ENCODE measurements at places on chromosomes 2 and 18.

GRCh38 chr2:129894616-129895015, 84.8 kb upstream of the RAB6C start:
- no peak for DNase-seq

GRCh38 chr2:137776697-137777096, 187.6 kb upstream of the HNMT start:
- DNase-seq = no peak

DNA sequence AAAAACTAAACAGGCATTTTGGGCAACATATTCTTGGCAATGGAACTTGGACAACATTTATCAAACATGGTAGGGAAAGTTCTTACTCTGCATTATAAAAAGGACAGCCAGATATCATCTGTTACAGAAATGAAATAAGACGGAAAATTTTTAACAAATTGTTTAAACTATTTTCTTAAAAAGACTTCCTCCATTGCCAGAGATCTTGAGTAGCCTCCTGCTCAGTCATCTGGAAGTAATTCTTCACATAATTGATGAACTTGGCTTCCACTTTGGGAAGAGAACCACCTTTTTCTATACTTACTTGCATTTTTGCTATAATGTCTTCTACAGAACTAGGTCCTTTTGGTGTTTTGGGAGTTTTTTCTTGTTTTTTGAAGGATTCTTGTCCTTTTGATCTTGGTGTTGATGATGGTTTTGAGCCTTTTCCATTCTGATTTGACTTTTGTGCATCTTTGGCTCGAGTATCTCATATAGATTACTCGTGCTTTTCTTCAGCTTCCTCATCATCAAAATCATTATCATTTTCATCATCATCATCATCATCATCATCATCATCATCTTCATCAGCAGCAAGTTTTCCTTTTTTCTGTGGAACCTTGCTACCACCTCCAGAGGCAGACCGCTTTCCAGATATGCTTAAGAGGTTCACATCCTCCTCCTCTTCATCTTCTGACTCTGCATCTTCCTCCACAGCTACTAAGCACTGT, 66.2 kb downstream of the CD28 start:
- no peak for DNase-seq

GRCh38 chr2:71905205-71905604, 242.5 kb downstream of the CYP26B1 start:
- DNase-seq = no peak

GRCh38 chr18:8607776-8608742, 1.2 kb upstream of the RAB12 start:
- DNase-seq = no peak

- DNase-seq = no peak
Measured at GRCh38 chr2:135255208-135255607, 203.1 kb downstream of the RAB3GAP1 start.

DNA sequence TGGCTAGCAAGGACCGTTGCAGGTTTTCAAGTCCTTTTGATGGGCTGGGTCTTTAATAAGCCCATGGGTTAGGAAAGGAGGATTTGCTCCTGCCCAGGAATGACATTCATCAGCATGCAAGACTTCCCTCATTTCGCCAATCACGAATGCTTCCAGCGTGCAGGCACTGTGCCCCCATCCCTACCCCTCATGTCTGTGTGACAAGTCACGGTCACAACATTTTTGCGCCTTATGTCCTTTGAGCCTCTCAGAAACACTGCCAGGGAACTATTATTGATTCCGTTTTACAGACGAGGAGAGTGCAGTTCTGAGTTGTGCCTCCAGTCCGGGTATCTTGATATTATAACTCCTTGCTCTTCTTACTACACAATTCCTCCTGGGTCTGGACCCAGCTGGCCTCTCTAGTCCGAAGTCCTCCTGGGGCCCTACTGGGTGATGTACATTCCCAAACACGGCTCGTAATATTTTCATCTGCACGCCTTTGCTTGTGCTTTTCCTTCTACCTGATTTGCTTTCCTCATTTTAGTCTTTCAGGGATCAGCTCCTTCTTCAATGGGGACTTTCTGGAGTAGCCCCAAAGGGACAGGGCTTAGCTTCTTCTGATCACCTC, 101.8 kb upstream of the MYCN start:
- no peak for DNase-seq

DNA sequence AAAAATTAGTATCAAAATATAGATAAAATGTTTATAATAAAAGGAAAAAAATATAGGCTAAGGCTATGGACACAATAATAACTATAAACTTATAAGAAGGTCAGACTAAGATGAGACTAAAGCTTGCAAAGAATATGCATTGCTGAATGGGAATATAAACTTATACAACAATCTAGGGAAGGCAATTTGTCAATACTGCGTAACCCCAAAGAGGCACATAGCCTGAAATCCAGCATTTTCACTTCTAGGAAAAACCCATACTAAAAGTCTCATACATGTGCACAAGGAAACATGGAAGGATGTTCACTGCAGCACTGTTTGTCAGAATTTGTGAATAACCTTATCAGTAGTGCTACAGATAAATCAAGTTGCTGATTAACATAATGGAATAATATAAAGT, 45.5 kb downstream of the FANCL start:
- DNase-seq = no peak

DNA sequence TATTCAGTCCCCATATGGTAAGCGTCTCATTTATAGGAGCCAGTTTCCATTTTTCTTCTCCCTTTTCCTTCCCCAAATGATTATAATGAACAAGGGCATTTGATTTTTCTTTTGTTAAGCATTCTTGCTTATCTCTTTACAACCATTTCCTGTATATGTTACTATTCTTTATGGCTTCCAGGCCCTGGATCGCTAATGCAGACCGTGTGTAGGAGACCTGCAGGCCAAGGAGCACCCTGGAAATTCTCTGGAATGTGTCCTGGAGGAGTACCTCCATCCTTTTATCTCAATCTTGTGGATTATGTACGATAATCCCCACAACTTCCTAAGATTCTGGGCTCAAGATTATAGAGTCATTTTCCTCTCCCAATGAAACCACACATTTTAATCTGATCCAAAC, 439.6 kb upstream of the MMADHC start:
- no peak for DNase-seq

- no peak for DNase-seq
Measured at GRCh38 chr2:189960346-189960745, 102.2 kb downstream of the MSTN start.

GRCh38 chr2:4715065-4715464, 977.1 kb upstream of the SOX11 start:
- DNase-seq = peak; percentile 17

DNA sequence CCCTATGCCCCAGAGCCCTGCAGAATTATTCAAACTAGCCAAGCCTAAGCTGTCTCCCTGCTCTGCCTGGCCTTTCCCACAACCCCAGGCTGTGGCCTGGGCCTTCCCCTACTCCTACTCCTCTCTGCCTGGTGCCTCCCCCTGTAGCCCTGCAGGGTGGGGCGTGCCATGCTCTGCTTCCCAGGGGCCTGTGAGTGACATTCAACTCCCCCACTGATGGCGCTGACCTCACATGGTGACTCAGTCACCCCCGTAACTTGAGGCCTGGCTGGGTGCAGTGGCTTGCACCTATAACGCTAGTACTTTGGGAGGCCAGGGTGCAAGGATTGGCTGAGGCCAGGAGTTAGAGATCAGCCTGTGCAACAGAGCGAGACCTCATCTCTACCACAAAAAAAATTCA, 60.6 kb downstream of the KIF1A start:
- DNase-seq = no peak

- no peak for DNase-seq
Measured at GRCh38 chr2:168718622-168719021, 83.8 kb upstream of the NOSTRIN start.
